ENCODE measurements at places on chromosomes 5 and 9.
A peak's percentile ranks its signal among the peaks of the same experiment; 100 is the strongest.

DNA sequence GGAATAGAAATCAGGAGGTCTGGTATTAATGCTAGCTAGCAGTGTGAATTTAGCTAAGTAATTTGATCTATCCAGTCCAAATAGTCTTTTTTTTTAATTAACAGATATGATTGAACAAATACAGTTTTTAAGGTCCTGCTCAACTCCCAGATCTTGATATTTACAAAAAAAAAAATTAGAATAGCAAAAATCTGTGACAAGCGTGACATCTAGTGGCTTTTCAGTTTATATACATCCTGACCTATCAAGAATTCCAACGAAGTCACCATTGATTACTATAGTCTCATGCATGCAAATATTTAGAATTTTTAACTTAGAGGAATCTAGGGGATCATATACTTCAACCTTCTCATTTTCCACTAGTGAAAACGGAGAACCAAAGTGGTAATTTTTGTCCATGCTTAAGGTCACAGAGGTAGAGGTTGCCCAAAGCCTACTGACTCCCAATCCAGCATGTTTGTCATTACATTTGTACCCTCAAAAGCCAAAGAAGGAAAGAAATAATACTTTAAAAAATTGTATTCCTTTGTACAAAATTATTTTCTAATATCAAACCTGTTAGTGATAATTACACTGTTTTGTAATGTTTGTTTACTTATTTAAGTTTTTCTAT lies 17.6 kb upstream of the TARS1 start:
- peak; percentile 12 for DNase-seq

GRCh38 chr5:111439473-111440075 lies 72.8 kb downstream of the STARD4 start:
- no peak for DNase-seq

DNA sequence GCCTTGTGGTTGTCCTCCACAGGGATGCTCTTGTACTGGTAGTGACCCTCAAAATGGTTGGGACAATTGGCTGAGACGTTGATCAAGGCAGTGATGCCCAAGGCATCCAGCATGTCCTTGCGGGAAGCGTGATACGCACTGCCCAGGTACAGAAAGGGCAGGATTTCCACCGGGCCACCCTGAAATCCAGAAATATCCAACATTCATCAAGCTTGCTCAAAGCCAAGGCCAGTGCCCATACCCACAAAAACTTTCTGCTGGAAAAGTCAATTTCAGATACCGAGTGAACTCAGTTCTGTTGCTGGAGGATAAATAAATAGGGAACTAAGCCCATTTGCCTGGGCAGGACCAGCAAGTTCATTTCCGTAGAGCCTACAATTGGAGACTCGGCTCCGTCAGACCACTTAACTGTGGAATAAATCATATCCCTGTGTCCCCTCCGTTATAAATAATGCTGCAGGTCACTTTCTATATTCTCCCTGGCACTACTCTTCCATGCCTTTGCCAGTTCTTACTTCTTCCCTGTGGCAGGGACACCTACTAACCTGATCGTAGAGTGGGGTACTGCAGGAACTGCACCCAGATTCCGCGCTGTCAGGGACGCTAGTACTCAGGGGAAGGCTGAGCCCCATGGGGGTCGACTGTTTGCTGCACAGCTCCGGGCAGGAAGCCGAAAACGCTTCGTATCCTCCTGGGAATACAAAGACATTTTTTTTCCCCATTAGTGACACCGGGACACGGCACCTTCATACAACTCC lies 1.2 kb downstream of the DUSP1 start:
- peak; percentile 70 for DNase-seq

- peak; percentile 28 for DNase-seq
These were observed 90.7 kb downstream of the SNX24 start for GRCh38 chr5:122936088-122936487.

- DNase-seq = peak; percentile 86
These were observed 236.5 kb upstream of the HAPLN1 start for GRCh38 chr5:83957188-83957587.

DNA sequence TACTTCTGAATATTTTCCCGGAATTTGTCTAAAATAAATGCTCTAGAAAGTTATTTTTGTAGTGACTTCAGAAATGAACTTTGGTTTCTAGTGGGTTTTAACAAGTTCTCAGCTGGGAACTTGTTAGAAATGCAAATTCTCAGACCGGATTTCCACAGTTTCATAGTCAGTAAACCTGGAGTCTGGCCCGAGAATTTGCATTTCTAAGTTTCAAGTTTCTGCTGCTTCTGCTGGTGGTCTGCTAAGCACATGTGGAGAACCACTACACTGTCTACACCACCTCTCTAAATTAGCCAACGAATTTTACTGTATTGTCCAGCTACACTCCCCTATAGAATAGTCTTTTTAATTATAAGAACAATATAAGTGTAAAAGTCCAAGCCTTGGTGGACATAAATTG lies 208.0 kb downstream of the CHSY3 start:
- no peak for DNase-seq

GRCh38 chr9:99373912-99374311 lies 151.8 kb downstream of the SEC61B start:
- no peak for DNase-seq

- peak; percentile 15 for DNase-seq
These were observed 21.4 kb downstream of the LHFPL2 start for GRCh38 chr5:78627175-78627574.

- DNase-seq = peak; percentile 78
These were observed 307.9 kb downstream of the FBXL7 start for GRCh38 chr5:15807871-15808270.

GRCh38 chr5:175434800-175435199 lies 9.2 kb downstream of the DRD1 start:
- no peak for DNase-seq

DNA sequence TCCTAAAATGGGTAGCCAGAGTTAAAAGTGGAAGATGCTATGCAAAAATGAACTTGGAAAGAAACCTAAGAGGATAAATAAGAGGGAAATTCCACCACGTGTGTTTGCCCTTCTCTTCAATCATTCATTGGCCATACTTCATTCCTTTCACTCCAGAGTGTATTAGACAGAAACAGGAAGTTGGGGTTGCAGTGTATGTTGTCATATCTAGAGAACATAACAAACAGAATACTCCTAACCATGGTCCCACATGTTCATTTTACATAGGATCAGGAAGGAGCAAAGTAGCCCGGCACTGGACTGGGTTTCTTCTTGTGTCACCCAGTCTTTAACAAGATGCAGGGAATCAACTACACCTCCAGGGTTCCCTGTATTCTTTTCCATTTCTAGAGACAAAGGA lies 7.6 kb upstream of the GPBP1 start:
- DNase-seq = no peak

GRCh38 chr5:143445776-143446175 lies 42.3 kb upstream of the NR3C1 start:
- DNase-seq = peak; percentile 89

- peak; percentile 46 for DNase-seq
These were observed 145.2 kb upstream of the CDH12 start for GRCh38 chr5:22998362-22998761.

- DNase-seq = no peak
These were observed 468.1 kb downstream of the KCTD16 start for GRCh38 chr5:144638787-144639186.

- no peak for DNase-seq
These were observed 210.6 kb downstream of the AUH start for GRCh38 chr9:91150998-91151717.

GRCh38 chr9:89384783-89385182 lies 66.5 kb downstream of the SECISBP2 start:
- DNase-seq = no peak

DNA sequence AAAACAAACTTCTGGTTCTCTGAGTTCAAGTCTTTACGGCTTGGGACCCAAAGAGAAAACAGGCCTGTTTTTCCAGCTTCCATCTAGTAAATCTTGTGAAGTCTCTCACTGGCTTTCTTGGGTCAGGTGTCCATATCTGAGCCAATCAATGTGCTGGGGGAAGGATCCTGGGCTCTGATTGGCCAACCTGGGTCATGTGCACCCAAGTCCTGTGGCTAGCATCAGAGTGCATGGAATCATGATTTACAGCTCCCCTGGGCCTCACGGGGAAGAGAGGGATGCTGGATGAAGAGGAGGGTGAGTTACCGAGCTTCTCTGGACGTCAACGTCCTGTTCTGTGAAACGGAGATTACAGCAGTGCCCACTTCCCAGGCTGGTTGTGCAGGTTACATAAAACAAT lies 19.4 kb downstream of the CXCL14 start:
- peak; percentile 46 for DNase-seq

GRCh38 chr5:163373436-163374084 lies 63.8 kb upstream of the CCNG1 start:
- DNase-seq = no peak

DNA sequence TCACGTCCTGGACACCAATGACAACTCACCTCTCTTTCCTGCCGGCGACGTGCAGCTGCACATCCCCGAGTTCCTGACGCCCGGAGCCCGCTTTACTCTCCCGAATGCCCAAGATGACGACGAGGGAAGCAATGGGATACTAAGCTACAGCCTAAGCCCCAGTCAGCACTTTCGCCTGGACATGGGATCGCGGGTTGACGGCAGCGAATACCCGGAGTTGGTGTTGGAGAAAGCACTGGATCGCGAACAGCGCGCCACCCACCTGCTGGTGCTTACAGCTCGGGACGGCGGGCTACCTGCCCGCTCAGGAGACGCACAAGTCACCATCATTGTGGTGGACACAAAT lies 1.1 kb downstream of the PCDHAC1 start:
- DNase-seq = peak; percentile 56

DNA sequence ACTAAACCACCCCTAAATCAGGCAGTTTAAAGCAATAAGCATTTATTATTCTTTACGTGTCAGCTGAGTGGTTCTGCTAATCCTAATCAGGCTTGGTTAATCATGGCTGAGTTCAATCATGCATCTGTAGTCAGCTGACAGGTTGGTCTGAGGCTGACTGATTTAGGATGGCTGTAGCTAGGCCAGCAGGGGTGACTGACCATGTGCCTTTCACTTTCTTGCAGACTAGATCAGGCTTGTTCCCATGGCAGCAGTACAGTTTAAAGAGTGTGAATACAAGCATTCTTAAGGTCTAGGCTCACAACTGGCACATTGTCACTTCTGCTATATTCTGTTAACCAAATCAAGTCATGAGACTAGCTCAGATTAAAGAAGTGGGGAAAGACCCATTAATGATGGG lies 16.1 kb upstream of the MPDZ start:
- no peak for DNase-seq

GRCh38 chr9:15293804-15294316 lies 13.2 kb downstream of the TTC39B start:
- DNase-seq = peak; percentile 61

- no peak for DNase-seq
These were observed 9.1 kb downstream of the SMIM3 start for GRCh38 chr5:150787656-150788055.

GRCh38 chr5:65359569-65359968 lies 122.2 kb downstream of the ADAMTS6 start:
- DNase-seq = no peak

GRCh38 chr9:111597852-111598732 lies 1.4 kb downstream of the PTGR1 start:
- DNase-seq = peak; percentile 76

DNA sequence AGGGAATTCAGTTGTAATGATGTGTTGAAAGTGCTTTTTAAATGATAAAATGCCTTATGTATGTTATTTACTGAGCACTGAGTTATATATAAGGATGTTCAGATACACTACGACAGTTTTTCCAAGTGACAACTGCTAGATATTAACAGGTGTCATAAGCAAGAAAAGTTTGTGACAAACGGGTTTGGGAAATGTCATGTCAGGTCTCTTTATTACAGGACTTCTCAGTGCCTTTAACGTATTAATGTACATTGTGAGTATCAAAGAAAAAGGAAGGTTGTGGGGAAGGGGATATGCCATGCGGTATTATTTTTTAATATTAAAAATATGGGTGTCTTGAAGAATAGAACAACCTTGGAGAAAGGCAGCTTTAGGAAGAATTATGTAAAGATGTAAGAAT lies 56.4 kb downstream of the RAI14 start:
- no peak for DNase-seq

GRCh38 chr5:151086905-151087360 lies 6.1 kb upstream of the TNIP1 start:
- no peak for DNase-seq

DNA sequence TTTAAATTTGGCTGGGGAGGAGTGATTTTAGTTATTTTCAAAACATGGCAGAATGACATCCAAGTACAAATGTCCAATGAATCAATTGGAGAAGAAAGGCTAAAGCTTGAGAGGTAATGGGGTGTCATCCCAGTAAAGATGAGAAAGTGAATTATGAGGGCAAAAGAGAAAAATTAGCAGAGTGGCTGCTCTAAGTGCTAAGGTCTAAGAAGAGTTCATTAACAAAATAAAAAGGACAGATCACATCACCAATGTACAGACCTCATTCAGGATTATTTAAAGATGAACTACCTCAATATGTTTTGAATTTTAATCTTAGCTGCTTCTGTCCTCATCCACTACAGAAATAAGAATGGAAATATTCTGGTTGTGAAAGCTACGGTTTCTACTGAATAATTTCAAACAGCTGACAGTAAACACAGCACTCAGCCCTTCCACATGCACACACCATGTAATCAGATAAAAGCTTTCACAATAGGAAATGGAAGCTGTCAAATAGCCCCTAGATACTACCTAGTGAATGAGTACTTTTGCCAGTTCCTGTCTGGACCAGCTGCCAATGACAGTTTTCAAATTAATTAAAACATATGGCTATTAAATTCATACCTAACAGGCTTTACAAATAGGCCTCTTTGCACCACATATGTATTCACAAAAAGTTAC lies 171.5 kb downstream of the SSBP2 start:
- DNase-seq = peak; percentile 90

- no peak for DNase-seq
These were observed 397.4 kb upstream of the MEF2C start for GRCh38 chr5:89280103-89281037.

DNA sequence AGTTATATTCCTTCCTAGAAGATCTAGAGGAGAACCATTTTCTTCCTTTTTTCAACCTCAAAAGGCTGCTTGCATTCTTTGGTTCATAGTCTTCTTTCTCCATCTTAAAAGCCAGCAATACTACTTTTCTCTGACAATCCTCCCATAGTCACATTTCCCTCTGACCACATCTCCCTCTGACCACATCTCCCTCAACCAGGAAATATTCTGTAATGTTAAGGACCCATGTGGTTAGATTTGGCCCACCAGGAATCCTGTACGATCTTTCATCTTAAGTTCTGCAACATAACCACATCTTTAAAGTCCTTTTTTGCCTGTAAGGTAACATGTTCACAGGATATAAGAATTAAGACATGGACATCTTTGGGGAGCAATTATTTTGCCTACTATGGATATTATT lies 179.4 kb upstream of the SPEF2 start:
- no peak for DNase-seq

Data from NCI-H69 (cell line).